ENCODE measurements at places on chromosomes 4 and X.
A peak's percentile ranks its signal among the peaks of the same experiment; 100 is the strongest.

DNA sequence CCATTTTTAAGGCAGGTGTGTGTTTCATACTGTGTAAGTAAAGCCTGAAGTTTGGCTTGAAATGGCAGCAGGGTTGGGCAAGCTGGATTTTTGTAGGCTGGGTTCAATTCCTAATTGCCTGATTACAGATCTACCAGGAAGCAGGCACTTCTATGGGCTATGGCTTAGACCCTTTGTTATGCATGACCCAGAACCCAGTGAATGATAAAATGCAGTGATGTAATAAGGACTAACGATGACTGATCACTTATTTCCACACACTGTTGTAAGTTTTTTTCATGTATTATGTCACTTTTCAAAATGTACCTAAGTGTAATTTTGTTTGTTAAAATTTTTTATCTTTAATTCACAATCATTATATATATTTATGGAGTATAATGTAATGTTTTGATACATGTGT, 8.6 kb downstream of the LANCL3 start:
- no peak for DNase-seq

DNA sequence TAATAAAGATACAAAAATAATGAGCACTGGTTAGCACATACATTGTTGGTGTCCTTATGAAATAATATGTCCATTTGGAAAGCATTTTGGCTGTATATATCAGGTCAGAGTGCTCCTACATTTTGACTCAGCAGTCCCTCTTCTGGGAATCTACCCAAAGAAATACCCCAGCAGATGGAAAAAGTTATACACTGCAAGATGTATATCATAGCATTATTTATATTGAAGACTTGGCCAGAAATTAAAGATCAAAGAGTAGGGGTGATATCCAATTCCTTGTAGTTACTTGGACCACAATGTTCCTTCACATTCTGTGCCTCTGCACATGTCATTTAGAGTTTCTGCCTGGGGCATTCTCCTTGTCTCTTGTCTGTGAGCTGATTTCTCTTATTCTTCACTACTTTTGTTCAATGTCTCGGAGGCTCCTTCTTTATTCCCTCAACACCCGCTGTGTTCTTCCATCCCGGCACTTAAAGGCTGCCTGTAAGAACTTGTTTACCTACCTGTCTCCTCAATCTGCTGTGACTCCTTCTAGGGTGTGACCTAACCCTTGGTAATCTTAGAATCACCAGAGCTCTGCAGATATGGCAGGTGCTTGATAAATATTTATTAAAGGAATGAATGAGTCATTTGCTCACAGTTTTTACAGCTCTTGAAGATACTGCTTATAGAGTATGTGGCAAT, 3.1 kb upstream of the TSPAN5 start:
- DNase-seq = no peak

- DNase-seq = no peak
These were observed 111.5 kb upstream of the PTCHD1 start for GRCh38 chrX:23223169-23223568.

- no peak for DNase-seq
These were observed at the start of gene NDST4 for GRCh38 chr4:115113506-115114106. Gene NDST4, minus strand, starts transcription at chr4:115113620. Its CDS starts 36,584 bp downstream, at chr4:115077036.

DNA sequence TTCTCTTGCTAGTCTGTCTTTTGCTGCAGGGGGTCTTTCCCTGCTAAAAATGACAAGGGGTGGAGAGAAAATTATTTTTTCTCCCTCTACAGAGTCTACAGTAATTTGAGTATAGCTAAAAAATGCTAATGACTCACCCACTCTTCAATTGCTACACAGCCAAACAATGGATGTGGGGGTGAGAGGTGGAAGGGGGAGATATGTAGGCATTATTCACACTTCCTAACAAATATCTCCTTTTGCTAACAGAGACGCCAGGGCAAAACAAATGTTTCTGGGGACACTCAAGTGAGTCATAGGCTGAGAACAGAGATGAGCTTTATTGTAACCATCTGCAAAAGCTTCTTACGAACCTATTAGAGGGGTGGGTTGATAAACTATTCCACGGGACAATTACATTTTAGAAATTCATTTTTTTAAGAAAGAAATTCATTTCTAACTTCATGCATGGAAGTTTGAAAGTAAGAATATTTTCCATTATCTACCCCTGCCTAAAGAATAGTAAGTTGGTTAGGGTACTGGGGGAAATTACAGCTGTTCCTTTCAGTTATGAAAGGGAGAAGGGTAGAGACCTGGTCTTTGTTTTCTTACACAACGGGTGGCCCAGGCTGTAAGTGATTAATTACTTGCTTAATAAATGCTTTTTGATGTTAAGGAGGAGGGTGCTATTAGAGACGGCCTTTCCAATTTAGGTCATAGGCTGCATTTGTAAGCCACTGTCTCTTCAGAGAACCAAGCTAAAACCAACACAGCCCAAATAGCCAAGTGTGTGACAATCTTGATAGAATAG, 12.8 kb downstream of the SCD5 start:
- DNase-seq = peak; percentile 40

DNA sequence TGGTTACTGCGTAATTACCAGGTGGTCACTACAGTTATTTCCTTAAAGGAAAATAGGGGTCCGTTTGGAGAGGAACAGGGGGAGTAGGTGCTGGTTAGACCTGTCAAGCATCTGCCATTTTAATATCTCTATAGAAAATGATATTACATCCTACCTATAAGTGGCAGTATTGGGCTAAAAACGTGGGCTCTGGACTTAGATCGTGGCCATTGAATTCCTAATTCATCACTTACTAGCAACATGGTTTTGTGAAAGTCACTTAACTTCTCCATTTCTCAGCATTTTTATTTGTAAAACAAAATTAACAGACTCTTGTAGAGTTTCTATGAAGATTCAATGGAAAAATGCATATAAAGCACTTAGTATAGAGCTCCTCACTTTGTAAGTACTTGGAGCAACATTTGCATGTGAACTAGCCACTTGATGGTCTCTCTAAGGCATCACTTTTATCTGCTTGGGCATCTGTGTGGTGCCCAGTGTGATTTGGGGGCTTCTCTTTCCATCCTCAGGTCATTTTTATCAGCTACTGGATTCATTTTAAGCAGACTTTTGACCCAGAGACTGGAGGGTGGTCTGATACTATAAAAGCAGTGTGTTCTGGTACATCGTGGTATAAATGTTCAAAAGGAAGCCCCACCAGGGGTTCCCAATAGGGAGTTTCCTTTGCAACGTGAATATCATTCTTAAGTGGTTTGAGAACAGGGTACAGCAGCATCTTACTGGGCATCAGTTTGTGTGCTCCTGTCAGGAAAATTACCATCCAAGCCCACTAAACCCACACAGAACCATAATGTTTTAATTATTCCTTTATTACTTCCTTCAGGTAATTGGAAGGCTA, 42.7 kb upstream of the RASSF6 start:
- no peak for DNase-seq

DNA sequence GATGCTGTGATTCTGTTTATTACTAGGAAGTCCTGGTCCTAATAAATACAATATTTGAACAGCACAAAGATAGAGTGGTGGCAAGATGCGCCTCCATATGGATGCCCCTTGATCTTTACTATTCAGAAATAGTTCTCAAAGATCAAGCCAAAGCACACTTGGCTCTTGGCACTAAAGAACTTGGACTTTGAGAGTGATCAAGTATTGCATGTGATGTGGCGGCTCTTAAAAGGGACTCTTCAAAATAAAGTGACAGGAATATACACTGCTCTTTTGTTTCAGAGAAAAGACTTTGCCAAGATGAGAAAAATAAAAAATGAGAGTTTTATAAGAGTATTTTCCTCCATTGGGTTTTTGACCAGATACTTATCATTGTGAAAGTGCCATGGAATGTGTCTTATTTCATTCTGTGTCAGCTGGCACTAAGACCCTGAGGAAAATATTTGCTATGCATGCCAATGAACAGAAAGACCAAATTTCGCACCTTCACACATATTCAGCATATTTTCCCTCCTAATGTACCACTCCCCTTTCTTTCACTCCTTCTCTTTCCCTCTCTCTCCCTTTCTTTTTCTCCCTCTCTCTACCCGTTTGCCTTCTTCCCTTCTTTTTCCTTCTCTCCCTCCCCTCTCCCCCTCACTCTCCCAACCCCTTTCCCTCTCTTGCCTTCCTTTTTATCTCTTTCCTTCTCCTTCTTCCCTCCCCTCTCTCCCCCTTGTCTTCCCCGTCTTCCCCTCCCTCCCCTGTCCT, 35.1 kb downstream of the ARHGAP24 start:
- DNase-seq = no peak

DNA sequence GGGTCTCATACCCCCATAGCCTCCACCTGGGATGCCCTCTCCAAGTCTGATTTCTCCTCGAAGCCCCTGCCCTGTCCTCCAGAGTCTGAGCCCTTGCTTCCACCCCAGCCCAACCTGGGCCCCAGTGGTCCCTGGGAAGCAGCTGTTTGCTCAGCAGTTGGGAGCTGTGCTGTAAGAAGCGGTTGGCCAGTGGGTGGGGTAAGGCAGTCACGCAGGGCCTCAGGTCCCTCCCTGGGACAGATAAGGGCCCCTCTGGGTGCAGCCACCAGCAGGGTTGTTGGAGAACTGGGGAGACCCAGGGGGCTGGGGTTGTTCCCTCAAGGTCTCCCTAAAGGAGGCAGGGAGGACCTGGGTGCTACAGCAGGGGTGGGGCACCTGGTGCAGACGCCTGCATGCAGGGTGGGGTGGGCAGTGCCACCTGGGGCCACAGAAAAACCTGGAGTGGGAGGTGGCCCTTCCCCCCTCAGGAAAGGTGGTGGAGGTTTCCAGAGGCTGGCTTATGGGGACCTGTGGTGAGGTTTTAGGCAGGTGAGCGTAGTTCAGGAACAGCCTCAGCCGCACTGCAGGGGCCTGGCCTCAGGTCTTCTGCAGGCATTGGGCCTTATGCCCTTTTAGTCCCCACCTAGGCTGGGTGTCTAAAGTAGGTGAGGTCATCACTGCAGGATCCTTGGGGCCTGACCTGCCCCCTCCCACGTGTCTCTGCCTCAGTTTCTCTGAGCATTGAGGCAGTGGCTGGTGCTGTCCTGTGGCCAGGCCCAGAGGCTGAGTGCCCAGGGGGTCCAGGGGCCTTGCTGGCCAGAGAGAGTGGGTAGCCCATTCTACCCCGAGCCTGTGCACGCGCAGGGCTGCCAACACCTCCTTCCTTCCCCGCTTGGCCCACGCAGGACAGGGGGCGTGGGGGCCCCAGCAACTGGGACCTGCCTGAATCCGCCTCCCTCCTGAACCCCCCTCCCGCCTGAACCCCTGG, 3.1 kb upstream of the SLC26A1 start:
- DNase-seq = no peak

GRCh38 chrX:148794350-148794749, 293.9 kb downstream of the AFF2 start:
- no peak for DNase-seq

DNA sequence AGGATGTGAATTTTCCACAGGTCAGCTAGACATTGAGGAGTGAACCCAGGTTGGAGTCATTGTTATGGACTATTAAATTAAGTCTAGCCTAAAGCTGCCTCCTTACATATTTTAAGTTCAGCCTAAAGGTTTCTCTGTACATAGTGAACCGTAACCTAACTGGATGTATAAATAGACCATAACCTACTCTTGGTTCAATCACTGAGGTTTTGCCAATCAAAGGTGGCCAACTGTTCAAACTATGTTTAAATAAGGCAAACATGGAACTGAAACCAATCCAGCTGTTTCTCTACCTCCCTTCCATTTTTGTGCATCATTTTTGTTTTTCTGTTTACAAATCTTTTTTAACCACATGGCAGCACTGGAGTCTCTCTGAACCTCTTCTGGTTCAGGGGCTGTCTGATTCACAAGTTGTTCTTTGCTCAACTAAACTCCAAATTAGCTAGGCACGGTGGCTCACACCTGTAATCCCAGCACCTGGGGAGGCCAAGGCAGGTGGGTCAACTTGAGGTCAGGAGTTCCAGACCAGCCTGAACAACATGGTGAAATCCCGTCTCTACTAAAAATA, 43.9 kb upstream of the SFRP2 start:
- DNase-seq = no peak

GRCh38 chr4:188428935-188429334, 289.7 kb downstream of the TRIML1 start:
- DNase-seq = no peak

- no peak for DNase-seq
These were observed 486 bp downstream of the CLCN3 start for GRCh38 chr4:169620880-169621248.

DNA sequence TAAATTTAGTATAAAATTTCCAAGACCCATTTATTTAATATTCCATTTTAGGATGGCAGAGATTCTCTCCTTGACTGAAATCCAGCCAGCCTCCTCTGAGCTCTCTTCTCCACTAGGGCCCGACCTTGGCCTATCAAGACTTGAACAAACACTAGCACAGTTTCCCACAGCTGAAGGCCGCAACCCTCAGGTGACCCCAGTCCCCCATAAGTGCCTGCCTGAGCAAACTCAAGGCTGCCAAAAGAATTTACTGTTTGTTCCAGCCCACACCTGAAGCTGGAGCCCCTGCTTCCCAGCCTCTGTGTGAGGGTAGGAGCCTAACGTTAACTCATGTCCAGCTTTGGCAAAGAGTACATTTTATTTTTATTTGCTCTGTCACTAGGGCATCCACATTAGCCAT, 629.0 kb upstream of the ZFP42 start:
- DNase-seq = no peak

- DNase-seq = no peak
These were observed 120.0 kb upstream of the EGFL6 start for GRCh38 chrX:13449441-13449840.

DNA sequence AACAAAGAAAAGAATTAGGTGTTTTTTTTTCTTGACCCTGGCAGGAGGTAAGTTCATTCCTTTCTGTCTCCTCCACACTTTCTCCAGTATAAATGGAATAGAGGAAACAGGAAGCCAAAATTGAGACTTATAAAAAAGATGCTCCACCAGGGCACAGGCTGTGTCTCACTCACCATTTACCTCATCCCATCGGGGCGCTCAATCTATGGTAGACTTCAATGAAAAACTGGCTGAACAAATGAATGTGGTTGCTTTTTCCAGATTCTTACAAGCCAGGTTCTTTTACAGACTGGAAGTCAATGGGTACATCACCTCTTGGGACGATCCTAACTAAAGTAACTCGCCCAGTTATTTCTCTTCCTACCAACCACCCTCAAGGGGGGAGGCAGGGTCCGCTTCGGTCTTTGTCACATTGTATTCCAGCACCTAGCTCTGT, 685 bp downstream of the COMMD8 start:
- DNase-seq = no peak

DNA sequence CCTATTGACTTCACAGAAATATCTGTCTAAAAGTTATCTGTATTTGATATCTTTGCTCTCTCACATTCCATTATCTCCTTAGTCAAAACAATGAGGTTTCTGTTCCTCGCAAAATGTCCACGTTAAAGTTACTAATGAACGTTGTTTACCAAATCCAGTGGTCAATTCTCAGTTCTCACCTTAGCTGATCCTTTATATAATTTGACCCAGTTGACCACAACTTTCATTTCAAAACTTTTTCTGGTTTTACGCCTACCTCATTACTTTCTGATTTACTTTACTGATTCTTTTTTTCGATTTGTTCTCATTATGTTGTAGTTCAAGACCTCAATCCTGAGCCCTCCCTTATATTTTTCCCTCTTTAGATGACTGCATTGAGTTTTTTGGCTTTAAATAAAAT, 186.6 kb downstream of the IL1RAPL1 start:
- no peak for DNase-seq

- DNase-seq = no peak
These were observed 9.6 kb upstream of the MRPL1 start for GRCh38 chr4:77852892-77853495.

Measured in occipital lobe (tissue), 3 donors.